NCI-H187 treated with DMSO at 0.1 percent for 48 hours (cell line): ENCODE measurements at places on chromosomes 4 and X.

GRCh38 chr4:95980877-95981360 lies 141.0 kb downstream of the PDHA2 start:
- DNase-seq = no peak

DNA sequence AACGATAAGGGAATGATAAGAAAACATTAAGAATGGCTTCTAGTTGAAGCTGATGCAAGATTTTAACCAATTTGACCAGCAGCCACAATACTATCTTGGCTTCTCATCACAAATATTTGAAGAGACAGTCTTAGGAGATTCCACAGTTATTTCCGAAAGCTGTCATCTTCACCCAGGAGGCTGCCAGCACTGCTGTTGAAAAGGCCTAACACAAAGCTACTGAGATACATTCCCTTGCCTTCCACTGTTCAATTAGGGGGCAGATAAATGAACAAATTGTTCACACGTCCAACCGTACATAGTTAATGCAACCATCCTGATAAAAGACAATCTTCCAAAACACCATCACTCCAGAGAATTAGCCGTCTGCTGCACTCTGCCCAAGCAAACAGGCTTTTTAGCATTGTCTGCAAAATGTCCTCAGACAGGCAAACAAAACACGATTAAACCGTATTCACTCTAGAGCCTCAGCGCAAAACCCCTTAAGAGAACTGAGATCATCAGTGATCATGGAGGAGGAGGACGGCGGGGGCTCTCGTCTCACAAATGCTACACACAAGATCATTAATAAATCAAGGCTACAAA lies 189.8 kb upstream of the PSAPL1 start:
- DNase-seq = no peak

GRCh38 chr4:86934771-86935565 lies at the start of gene AFF1:
TSS of gene AFF1 (plus strand) at chr4:86935011. CDS start at chr4:86948534, 13,523 bp downstream.
- DNase-seq = peak; percentile 30

DNA sequence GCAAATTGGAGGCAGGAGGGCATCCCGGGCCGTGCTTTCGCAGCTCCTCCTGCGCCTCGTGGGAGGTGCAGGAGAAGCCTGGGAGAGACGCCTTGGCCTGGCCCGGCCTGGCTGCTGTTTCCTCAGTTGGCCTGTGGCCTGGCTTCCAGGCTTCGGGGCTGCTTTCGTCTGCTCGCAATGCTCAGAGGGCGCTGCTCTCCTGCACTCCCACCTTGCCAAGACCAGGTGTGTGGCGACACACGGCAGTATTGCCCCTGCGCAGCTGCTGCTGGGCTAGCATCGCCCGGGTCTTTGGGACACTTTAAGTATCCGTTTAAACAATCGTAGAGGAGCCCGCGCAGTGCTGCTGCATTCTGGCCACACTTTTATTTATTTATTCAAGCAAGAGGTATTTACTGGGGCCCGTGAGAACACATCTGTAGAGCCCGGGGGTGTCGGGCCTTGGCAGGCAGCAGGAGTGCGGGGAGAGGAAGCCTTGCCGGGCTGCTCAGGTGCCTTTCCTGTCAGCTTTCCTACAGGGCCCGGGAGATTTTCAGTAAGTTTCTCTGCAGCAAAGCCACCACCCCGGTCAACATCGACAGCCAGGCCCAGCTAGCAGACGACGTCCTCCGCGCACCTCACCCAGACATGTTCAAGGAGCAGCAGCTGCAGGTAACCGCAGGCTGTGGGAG lies 26.2 kb upstream of the HGFAC start:
- DNase-seq = no peak

GRCh38 chr4:187108845-187109244 lies 385.2 kb upstream of the FAT1 start:
- no peak for DNase-seq

DNA sequence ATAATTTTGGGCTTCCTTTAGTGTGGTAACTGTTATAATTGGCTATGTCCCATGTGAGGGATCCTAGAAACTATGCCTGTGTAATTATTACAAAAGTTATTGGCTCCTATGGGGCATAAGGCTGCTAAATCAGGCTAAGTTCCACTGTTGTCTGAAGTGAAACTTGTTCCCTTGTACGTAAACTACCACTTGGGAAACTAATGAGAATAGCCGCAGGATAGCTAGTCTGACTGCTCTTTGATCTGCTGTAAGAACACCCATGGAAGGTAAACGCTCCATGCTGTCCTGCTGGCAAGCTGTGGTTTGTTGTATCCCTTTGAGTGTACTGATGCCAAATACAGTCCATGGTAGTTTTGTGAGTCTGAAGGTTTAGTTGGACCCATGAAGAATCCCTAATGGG lies 9.3 kb upstream of the MAOA start:
- DNase-seq = no peak

GRCh38 chrX:275476-275966 lies 5.7 kb upstream of the PLCXD1 start:
- DNase-seq = no peak

- DNase-seq = no peak
Observed at GRCh38 chrX:27675493-27675892, 85.3 kb downstream of the DCAF8L2 start.

- DNase-seq = no peak
Observed at GRCh38 chr4:51853027-51853682, 10.2 kb downstream of the DCUN1D4 start.

- no peak for DNase-seq
Observed at GRCh38 chr4:92953462-92953861, 649.7 kb downstream of the GRID2 start.

DNA sequence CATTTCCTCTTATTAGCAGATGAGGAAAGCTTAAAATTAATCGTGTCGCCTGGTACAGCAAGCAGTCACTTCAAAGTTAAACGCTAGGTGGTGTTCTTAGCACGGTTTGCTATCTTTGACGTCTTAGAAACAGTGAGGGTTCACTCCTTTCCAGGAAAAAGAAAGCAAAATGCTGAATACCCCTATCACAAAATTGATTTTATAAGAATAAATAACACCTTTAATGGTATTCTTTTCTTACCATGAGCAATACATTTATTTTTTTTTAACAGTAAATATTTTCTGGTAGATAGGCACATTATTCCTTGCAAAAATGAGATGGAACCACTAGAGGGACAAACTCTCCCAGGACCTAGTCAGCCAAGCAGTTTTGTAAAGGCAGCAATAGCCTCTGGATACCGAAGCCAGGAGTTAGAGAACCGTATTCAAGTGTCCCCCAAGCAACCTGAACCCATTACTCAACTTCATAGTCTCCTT lies 153.9 kb downstream of the KDR start:
- DNase-seq = no peak

DNA sequence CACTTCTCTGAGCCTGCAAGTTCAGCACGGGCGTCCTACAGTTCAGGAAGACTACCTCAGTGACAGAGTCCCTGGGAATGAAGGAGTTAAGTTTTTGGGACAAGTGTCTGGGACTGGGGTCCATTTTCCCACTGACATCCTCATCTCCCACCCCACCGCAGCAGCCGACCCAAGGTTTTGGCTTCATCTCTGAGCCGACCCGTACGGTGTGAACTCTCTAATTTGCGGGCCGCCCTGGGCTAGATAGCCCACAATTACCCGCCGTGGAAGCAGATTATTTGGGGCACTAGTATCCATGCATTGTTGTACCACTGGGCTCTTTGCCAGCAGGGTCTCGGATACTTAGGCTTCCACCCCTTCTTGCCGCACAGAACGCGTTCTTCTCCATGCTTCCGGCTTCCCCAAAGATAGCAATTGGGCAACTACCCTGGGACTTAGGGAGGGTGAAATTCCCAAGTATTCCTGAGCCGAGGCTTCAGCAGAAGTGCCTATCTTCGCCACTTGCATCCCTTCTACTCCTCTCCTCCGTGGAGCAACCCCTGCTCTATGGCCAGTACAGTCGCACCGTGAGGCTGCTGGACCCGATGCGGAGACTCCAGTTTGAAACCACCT lies 2.4 kb downstream of the IL1RAPL2 start:
- no peak for DNase-seq

- DNase-seq = no peak
Observed at GRCh38 chr4:187158003-187158402, 434.3 kb upstream of the FAT1 start.

GRCh38 chr4:162282684-162283083 lies 118.9 kb upstream of the FSTL5 start:
- DNase-seq = no peak

GRCh38 chr4:71026086-71026485 lies 32.6 kb downstream of the DCK start:
- no peak for DNase-seq

DNA sequence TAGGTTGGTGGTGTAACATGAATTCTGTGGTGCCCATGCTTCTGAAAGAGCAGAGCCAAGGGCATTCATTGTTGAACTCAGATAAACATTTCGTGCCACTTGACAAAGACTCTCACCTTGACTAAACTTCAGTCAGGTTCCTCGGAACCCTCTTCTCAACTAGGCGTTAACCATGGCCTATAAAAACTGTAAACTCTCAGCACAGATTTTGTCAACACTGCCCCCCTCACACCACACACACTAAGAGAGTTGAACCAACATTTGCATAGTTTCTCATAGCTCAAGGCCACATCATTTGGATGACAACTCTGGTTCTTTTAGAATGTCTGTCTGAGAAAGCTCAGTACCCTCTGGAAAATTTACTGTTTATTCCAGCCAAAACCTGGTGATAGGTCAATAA lies 28.1 kb downstream of the CASP6 start:
- no peak for DNase-seq

- no peak for DNase-seq
Observed at GRCh38 chr4:830601-831482, 4.9 kb upstream of the CPLX1 start.

GRCh38 chr4:168150420-168151050 lies 58.2 kb downstream of the ANXA10 start:
- no peak for DNase-seq

- no peak for DNase-seq
Observed at GRCh38 chr4:52989865-52990264, 127.7 kb downstream of the RASL11B start.

DNA sequence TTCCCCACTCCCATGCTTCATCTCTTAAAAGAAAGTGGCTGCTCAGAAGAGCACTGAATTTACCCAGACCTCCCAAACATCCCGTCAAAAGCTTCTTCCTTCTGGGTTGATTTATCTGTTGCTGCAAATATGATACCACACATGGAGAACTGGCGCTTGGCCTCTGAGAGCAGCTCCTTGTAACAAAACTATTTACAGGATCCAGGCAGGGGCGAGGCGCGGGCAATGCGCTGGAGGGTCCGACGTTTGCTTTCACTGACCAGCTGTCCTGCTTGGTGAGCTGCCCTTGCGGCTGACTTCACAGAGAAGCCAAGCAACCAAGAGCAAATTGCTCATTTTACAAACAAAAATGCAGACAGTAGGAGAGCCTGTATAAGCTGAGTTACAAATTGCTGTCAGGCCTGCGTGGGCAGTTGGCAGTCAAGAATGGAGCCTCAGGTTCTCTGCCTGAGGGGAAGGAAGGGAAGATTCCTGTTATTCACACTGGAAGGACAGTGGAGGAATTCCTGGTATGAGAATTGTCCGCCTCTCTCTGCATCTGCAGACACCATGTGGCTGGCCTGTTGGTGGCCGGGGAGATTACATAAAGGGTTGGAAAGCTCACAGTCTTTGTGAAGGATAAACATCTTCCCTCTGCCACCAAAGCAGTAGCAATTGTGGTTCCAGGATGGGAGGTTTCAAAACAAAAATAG lies 192.2 kb upstream of the LEF1 start:
- no peak for DNase-seq

DNA sequence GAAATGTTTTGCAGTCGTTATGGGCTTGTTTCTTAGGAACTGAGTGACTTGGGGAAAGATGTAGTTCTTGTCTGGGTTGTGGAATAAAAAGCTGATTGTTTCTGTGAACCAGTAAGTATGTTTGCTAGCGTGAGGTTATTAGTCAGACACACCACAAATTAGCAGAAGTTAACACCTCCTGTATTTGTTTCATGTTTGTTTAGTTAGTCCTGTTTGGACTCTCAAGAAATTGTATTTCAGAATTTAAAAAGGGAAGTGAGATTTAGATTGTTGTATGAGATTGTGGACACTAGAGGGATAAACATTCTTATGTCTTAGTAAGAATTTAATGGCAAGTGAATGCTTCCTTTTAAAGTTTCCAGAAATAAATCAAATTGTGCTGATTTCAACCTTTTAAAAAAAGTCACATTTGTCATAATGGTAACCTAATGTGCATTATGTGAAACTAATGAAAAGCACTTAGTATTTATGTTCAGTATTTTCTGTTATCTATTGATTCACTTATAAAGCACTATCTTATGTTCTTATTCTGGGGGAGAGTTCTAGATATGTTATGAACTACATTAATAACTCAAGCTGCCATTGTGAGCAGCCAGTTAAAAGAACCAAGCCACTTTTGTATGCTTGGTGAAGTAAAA lies 25.6 kb downstream of the ATP10D start:
- DNase-seq = no peak

- no peak for DNase-seq
Observed at GRCh38 chrX:134374910-134375309, 85.1 kb upstream of the HPRT1 start.

GRCh38 chr4:103359900-103360299 lies 161.8 kb upstream of the CENPE start:
- no peak for DNase-seq

DNA sequence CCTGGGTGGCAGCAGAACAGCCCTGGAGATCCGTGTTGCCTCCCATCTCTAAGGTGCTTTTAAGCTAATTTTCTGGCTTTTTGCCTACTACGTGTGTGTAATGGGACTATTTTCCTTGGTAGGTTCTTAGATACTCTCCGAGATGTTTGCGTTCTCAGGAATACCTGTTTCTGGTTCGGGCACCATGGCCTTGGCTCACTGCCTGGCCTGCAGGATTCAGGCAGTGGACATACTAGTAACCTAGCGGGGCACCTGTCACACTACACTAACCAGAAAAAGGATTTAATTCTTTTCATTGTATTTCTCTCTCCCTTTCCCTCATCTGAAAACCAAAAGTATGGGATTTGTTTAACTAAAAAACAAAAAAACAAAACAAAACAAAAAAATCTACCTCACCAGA lies 29.2 kb downstream of the FHIP1A start:
- DNase-seq = no peak

- no peak for DNase-seq
Observed at GRCh38 chr4:153781717-153782416, 7.0 kb downstream of the SFRP2 start.

GRCh38 chrX:118758511-118758910 lies 31.1 kb downstream of the IL13RA1 start:
- DNase-seq = no peak

GRCh38 chr4:177726111-177726510 lies 283.9 kb upstream of the AGA start:
- no peak for DNase-seq

DNA sequence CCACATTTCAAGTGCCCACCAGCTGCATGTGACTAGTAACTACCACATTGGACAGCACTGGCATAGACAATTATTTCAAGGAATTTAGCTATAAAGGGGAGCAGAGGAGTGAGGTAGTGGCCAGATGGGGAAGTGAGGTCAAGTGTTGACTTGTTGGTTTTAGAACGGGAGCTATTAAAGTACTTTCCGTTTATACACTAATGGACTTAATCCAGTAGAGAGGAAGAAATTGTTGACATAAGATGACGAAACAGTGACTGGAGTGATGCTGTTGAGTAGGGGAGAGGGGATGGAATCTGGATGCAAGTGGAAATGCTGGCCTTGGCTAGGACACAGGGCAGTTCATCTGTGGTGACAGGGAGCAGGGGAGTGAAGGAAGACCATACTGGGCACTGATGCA lies 154.4 kb downstream of the AMMECR1 start:
- DNase-seq = no peak

GRCh38 chrX:44507292-44507691 lies 35.4 kb downstream of the FUNDC1 start:
- DNase-seq = no peak

- DNase-seq = no peak
Observed at GRCh38 chr4:45324455-45325417, 598.4 kb upstream of the GNPDA2 start.

- no peak for DNase-seq
Observed at GRCh38 chr4:139316733-139317132, 14.5 kb upstream of the NDUFC1 start.

GRCh38 chr4:53059256-53059655 lies 197.1 kb downstream of the RASL11B start:
- DNase-seq = no peak
